ENCODE measurements at places on chromosomes 2 and 18.

DNA sequence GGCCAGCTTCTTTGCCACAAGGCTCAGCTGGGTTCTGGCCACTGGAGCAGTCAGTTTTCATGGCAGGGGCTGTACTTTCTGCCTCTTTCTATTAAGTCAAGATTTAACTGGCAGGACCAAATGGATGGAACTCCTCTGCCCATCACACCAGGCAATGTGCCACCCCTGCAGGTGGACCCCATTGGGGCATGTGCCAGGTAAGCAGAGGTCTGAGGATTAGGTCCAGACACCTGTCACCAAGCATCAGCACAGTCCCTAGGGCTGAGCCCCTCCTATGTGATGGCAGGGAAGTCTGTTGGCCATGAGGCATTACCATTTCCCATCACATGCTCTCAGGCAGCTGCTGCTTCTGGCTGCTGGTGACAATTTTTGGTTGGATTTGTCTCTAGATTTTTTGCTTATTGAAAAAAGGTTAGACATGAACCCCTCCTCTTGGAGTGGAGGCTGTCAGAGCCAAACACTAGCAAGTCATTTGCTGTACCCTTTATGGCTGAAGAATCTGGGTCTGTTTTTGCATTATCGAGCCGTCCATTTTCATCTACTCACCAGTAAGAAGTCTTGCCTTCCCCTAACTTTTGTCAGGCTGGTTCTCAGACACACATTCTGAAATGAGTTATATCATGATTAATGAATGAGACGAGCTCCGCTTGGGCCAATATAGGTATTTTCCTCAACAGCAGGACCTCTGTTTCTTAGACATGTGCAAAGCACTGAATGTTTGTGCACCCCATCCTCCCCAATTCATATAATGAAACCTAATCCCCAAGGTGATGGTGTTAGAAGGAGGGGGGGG, 328.0 kb downstream of the TSN start:
- DNase-seq = no peak

DNA sequence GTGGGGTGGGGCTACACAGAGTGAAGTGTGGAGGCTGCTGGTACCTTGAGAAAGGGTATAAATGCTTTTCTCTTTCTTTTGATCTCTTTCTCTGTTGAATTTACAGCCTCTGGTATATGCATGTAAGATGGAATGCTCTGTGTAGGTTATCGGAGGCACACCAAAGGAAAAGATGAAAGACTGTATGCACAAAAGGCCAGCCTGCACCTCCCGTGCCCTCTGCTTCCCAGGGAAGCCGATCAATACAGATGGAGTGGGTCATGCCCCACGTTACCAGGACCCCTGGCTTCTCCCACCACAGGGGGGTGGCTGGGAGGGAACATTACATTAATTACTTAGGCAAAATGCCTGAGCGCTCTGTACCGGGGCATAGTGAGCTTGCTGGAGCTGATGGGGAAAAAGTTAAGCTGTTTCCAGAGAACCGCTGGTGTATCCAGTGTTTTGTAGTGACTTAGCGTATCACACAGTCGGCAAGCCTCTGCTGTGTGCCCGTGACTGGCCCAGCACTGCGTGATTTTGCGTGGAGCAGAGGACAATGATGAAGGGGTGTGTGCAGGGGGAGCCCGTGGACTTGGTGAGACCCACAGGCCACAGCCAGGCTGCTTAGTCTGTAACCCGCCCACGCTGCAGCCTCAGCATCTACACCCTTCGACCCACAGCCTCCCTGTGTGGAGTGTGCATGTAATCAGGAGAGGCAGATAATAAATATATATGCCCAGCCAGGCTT, 8.0 kb downstream of the ALLC start:
- no peak for DNase-seq

- no peak for DNase-seq
Measured at GRCh38 chr2:12727641-12728040, 10.9 kb downstream of the TRIB2 start.

- no peak for DNase-seq
Measured at GRCh38 chr2:177712462-177712861, 319.9 kb downstream of the AGPS start.

DNA sequence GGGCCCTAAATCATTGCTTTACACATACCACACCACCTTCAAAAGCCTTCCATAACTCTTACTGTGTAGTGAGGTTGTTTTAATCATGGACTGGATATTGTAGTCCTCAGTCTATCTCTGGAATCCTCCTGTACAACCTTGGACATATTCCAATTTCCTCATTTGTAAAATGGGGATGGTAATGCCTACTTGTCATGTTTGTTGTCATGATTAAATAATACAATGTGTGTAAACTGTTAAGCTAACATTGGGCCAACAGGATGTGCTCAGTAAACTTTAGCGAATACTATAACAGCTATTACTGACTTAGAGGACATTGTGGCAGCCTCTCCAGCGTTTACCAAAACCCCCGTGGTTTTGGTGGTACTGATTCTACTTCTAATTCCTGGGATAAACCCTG, 74.7 kb upstream of the PTPRM start:
- no peak for DNase-seq
